ENCODE measurements at places on chromosomes 1 and 21.

DNA sequence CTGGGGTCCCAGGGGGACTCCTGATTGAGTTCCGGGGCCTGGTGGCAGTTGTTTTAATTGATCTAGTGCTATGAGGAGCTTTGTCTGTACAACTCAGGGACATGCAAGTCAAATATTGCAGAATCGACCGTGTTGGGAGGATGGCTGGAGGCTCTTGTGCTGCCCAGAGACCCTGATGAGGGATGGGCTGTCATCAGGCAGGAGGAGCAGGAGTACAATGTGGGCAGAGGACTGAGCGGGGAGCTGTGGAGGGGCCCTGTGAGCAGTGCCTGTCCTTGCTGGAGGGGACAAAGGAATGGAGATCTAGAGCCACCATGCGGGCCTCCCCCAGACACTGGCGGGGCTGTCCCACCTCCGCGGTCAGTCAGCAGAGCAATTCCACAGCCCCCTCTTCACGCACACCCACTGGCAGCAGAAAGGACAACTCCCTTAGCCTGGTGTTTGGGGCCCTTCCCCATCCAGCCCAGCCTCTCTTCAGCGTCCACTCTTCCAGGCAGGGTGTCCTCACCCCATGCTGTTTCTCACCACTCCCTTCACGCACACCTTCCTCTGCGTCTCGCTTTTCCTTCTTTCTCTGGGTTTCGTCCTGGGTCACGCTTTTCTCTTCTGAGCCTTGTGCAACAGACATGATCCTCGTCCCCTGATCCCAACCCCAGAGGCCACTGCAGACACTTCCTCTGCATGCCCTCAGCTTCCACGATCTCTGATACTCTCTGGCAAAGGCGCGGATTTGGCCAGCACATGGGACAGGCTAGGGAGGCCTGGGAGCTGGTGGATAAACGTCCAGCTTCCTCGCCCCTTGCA is 122.6 kb downstream of the GRIK3 start:
- no peak for DNase-seq

GRCh38 chr1:15368888-15369287 is 40.8 kb upstream of the EFHD2 start:
- no peak for DNase-seq

DNA sequence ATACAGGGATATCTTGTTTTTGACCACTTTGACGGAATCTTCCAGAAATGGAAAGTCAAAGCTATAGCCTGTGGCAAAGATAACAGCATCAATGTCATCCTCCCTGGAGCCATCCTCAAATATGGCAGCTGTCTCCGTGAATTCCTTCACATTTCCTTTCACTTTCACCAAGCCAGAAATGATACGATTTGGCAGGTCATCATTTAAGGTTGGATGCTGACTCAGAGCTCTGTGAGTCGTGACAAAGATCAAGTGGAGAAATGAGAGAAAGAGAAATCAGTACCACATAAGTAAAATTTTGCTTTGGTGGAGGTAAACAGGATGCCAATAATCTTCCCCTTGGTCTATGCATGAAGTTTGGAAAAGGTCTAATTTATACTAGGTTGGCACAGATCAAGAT is 23.9 kb downstream of the FMO5 start:
- no peak for DNase-seq

- no peak for DNase-seq
Measured at GRCh38 chr1:16906873-16907272, 11.1 kb downstream of the RNU1-2 start.

GRCh38 chr1:241181471-241181870 is 175.5 kb downstream of the RGS7 start:
- DNase-seq, result peak; percentile 18

DNA sequence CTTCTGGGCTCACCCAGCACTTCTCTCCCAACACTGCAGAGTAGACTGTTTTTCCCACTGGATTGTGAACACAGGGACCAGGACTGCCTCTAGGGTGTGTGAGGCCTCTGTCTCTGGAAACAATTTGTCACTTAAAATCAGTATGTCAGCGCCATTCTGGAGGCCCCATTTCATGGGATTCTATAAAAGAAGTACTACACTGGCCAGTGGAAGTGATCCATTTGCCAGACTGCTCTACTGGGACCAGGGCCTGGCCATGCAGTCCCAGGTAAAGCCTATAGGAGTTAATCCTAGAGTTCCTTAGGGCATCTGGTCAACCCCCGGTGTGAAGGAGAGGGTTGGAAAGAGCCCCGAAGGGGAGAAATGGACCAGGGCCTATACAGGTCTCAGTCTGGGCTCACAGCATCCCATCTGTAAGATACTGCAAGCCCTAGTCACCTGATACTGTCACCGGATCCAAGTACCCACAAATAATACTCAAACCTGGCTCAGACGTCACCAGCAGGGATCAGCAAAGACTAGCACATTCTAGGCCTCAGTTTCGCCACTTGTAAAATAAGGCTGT is 245.0 kb downstream of the FOXD2 start:
- no peak for DNase-seq

DNA sequence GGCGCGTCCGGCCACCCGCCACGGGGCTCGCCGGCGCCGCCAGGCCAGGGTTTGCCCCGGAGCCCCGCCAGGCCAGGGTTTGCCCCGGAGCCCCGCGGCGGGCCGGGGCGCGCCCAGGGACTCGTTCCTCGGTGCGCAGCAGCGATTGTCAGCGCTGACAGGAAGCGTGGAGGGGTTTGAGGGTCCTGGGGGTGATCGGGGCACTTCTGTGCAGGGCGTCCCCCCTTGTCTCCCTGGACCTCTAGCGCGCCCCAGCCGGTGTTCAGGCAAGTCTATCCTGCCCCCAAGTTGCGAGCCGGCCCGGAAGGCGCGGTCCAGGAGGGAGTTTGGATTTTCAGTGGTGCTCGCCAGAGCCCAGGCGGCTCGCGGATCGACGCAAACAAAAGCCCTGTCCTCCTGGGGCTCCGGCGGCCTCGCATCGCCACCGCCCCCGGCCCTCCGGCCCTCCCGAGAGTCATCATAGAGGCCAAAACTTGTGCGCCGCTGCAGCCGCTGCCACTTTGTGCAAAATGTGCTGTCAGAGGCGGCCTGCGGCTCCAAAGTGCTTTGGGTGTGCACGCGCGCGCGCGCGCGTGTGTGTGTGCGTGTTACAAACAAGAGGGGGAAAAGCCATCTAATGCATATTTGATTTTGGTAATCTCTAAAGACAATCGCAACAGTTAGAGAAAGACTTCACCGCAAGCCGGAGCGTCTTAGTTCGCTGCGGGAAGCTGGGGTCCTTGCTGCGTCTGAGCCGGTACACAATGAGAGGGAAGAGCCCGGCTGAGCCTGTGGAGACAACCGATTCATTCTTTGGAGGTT is 1.0 kb downstream of the ROR1 start:
- DNase-seq, result peak; percentile 51

GRCh38 chr21:45080639-45081414 is 6.4 kb downstream of the ADARB1 start:
- DNase-seq, result peak; percentile 24

- no peak for DNase-seq
Measured at GRCh38 chr1:180680558-180681144, 48.8 kb downstream of the XPR1 start.

DNA sequence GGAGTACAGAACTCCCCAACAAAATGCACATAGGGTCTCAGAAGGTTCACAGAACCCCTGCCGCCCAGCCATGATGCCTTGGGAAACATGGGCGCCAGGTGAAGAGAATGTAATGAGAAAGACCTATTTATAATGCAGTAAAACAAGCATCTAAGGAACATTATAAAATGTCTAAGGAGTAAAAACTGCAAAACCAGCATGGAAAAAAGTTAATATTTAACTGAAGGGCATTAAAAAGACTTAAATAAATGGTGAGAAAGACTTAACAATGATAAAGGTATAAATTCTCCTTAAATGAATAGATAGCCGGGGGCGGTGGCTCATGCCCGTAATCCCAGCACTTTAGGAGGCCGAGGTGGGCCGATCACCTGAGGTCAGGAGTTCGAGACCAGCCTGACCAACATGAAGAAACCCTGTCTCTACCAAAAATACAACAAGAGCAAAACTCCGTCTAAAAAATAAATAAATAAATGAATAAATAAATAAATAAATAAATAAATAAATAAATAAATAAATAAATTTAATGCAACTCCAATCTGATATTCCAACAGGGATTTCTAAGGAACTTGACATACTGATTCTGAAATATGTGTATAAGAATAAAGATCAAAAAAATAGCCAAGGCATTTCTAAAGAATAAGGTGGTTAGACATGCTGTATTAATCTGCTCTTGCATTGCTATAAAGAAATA is 27.3 kb upstream of the ACOT11 start:
- no peak for DNase-seq

- DNase-seq, result no peak
Measured at GRCh38 chr1:215637041-215637573, 70.0 kb downstream of the KCTD3 start.

DNA sequence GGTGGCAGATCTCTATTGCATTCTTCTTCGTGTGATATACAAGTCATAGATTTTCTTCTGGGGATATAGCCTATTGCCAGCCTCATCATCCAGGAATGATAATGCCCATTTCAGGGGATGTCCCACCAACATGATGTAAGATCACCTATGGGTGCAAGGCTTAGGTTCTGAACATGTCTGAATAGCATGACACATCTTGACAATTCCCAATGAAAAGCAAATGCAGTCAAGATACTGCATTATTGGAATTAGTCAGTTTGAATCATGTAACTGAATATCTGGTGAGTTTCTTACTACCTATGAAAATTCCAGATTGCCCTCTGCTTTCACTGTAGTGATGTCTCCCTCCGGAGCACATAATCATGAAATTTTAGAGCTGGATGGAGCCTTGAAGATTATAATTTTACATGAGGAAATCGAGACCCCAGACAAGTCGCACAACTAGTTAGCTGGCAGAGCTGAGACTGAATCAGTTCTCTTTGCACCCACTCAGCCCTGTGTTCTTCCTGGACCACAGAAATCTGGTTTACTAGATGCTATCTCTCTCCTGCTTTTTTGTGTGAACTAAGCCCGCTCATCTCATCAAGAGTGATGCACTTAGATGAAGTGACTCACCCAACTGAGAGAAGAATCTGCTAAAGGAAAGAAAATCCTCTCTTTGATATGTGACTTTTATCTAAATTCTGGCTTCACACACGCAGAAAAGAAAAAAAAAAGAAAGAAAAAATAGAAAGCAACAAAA is 65.0 kb downstream of the WDR64 start:
- no peak for DNase-seq

GRCh38 chr1:161228032-161228431 is 2.2 kb downstream of the TOMM40L start:
- no peak for DNase-seq

DNA sequence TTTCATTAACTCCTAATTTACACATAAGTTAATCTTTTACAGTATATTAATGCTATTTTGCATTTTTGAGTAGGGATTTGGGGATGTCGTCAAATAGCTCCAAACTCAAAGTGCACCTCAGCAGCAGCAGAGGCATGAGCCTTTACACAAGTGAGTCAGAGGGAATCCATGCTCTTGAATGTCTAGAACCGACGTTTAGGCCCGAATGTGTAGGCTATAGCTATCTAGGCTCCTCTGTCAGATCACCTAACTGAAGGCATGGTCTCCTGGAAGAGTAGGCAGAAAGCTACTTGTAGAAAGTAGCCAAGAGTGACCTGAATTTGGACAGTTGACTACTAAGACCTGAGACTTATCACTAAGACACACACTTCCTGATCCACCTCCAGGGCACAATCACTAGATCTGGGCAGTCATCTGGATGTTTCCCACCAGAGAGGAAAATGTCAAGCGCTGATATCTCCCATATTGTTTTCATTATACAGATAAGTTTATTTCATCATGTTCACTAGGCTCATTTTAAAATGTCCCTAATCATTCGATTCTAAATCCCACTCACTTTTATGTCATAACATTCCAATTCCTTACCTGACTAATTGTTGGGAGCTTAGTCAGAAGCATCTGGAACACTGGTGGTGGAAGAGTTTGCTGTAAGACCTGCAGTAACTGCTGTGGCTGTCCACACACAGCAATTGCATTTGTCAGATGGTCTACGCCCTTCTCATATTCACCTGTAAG is 15.3 kb downstream of the TOMM20 start:
- DNase-seq, result no peak

GRCh38 chr1:217333939-217334338 is 297.0 kb downstream of the GPATCH2 start:
- DNase-seq, result peak; percentile 20

- no peak for DNase-seq
Measured at GRCh38 chr1:17409391-17409811, 30.1 kb downstream of the RCC2 start.

GRCh38 chr1:67639361-67639760 is 45.6 kb upstream of the GADD45A start:
- no peak for DNase-seq

DNA sequence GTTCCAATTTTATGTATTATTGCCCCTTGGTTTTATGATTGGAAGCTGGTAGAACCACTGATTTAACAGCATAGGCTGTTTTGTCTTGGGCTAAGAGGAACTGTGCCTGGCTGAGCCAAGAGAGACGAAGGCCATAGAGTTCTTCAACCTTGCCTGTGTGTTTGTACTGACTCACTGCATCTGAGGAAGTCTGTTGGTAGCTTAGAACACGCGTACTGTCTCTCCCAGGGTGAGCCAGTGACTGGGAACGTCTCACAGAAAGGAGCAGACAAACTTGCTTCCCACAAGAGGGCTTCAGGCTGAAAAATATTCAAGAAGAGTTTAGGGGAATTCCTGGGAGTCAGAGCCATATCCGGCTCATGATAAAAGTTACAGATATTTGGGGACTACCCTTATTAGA is 14.9 kb downstream of the TMEM51 start:
- no peak for DNase-seq

- peak; percentile 69 for DNase-seq
Measured at GRCh38 chr1:48470481-48470855, 1.5 kb downstream of the SPATA6 start.

DNA sequence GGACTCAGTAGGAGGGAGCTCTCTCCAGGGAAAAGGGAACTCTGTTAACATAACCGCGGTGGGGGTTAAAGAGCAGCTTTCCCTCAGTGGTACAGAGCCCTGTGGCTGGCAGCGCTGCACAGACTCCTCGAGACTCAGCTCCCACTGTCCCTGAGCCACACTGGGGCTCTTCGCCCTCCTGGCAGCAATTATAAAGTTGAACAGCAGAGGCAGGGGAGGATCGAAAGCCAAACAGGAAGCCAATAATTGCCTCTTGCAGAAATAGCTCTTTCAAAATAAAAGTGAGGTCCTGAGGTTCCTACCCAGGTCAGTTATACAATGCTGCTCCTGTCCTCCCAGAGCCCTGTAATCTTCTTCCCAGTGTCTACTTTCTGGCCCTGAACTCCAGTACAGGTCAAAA is 77.0 kb downstream of the FAM78B start:
- no peak for DNase-seq

DNA sequence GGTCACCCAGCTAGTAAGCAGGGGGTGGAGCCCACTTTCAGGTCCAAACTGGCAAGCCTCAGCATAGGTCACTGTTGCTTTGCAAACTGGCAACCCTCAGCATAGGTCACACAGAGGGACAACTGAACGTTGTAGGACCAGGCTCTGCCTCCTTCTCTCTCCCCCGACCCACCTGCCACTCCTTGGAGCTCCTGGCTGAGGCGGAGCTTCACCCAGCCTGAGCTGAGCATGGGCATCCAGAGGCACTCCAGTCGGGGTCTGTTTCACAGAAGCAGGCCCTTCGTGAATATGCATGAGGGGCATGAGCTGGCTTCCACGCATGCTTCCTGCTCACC is 24.2 kb downstream of the CAPZB start:
- no peak for DNase-seq
